NCI-H748 treated with DMSO at 0.1 percent for 48 hours (cell line): ENCODE measurements at places on chromosomes 3 and 15.

DNA sequence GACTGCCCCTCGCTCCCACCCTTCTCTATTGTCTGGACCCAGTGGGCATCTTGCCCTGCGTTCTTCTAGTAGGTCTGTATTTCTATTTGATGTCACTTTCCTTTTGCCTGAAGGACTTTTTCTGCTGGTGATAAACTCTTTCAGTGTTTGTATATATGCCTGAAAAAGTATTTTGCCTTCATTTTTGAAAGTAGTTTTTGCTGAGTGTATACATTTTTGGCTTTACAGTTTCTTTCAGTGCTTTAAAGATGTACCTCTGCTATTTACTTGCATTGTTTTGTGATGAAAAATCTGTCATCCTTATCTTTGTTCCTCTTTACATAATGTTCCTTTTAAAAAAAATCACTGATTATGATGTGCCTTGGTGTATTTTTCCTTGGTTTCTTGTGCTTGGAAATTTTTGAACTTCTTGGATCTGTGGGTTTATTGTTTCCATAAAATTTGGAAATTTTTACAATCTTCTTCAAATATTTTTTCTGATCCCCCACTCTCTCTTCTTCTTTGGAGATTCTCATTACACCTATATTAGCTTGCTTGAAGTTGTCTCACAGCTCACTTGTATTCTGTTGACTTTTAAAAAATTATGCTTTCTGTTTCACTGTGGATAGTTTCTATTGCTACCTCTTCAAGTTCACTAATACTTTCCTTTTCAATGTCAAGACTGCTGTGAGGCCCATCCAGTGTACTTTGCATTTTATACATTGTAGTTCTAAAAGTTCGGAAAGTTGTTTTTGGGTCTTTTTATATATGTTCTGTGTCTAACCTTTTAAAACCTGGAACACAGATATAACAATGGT lies 67.8 kb downstream of the RGMA start:
- no peak for DNase-seq

GRCh38 chr15:65421360-65422215 lies 1.2 kb downstream of the IGDCC4 start:
- DNase-seq, result no peak

DNA sequence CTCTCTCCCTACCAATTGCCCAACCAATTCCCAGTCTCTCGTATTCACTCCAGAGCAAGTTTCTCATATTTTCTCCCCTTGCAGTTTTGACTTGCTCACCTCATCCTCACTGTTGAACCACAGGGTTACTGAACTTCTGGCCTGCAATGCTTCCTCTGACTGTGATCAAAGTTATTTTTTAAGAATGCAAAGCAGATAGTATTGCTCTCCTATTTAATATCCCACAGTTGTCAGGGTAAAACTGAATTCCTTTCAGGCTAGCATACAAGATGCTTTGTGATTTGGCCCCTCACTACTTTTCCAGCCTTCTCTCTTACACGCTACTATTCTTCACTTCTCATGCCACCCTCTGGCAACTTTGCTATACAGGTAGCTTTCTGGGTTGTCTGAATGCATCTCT lies 80.9 kb downstream of the LRRFIP2 start:
- no peak for DNase-seq

DNA sequence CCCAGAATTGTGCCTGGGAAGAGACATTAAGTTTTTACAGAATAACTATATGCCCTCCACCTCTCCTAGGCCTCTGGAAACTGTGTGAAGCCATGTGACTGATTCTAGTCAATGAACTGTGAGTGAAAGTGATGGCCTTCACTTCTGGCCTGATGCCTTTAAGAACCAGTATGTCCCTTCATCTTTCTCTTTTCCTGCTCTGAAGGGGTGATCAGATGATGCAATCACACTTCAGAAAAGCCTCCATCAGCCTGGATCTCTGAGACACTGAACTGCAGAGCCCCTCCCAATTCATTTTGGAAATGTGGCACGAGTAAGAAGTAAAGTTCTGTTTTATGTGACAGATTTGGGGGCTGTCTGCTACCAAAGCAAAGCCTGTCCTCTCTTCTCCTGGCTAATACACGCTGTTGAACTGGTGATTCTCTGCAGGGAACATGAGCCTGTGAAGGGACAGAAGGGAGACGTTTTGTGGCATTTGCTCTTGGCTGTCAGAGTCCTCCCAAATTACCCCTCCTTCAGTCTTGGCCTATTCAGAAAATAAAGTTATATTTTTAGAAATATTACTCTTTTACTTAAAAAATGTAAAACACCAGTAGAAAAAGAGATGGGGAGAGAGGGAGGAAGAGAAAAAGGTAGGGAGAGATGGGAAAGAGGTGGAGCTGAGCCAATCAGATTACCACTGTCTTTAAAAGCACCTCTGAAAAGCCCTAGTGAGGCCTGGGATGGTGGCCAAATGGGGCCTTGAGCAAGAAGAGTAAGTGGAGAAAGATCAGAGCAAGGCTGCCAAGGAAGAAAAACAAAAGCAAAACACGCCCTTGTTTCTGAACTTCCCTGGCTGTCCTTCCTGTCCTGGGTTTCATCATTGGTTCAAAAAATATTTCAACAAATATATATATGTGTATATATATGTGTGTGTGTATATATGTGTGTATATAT lies 40.9 kb upstream of the RYK start:
- DNase-seq, result no peak

- no peak for DNase-seq
These were observed 877.2 kb downstream of the CADM2 start for GRCh38 chr3:85835857-85836440.

- no peak for DNase-seq
These were observed 348.7 kb downstream of the NTRK3 start for GRCh38 chr15:87907676-87908446.

GRCh38 chr3:55698831-55699230 lies 211.7 kb upstream of the WNT5A start:
- DNase-seq, result no peak

DNA sequence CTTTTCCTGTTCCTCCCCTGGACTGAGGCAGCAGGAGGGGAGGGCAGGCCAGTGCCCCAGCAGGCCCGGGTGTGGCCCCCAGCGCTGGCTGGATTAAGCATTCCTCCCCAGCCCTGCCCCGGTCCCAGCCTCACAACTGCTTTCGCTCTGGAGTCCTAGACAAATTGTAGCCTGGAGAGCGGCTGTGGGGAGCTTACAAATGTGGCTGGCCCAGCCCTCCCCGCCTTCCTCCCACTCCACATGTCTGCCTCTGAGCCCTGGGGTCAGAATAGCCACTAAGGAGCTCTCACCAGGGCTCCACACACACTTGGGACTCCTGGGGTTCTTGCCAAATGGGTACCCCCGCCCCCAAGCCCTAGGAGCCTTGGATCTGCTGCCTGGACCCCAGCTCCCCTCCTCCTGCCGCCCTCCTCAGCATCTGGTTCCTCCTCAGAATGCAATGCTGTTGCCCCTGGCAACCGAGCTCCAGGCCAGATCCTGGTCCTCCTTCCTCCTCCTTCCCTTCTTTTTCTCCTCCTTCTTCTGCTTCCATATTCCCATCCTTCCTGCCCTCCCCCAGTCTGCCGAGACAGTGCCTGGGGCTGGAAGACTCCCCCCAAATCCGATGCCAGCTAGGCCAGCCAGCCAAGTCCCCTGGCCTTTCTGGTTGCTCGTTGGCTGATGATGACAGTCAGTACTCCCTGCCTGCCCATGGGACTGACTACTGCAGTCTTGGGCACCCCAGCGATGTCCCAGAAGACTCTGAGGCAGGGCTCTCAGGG lies 91.1 kb downstream of the LINGO1 start:
- no peak for DNase-seq

DNA sequence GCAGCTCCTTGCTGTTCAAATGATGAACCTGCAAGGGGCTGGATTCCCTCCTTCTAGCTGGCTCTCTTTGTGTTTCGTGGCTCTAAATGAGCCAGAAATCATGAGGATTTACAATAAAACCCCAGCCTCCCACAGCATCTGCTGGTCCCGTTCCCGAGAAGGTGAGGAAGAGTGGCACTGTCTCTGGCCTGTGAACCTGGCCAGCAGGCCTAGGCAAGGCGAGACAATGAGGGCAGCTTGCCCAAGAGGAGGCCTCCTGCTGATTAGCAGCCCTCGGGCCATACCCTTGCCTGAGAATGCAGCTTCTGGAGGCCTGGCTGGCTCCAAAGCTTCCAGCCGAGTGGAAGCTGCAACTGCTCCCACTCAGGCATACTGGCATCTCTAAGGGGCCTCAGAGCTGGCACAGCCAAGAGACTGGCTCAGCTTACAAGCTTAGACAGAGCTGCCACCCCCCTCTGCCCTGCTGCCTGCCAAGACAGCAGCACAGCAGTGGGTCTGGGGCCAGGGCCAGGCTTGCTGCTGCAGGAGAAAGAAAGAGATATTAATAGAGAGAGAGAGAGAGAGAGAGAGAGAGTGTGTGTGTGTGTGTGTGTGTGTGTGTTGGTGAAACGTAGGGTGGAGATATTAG lies 76.5 kb downstream of the HMG20A start:
- no peak for DNase-seq

GRCh38 chr15:63833021-63833696 lies 589 bp downstream of the HERC1 start:
- no peak for DNase-seq

DNA sequence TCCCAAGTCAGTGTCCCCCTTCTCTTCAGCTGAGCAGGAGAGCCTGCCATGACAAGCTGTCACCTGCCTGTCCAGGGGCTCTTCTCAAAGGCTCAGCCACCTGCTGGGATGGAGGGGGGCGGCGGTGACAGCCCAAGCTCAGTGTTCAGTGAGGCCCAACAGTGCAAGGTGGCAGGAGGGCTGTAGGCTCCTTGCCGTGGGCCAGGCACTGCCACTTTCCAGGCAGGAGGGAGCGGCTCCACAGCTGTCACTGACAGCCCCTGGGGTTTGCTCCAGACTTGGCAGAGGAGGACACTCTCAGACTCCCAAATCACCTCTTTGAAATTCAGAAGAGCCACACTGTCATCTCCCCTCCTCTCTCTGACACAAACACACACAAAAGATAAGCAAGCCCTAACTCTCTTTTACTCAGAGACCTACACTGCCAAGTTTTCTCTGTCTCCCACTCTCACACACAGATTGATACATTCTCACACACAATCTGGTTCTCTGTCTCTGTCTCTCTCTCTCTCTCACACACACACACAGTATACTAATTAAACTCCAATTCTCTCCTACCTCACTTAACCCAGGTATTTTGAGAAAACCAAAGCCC lies 443.3 kb downstream of the EPHB1 start:
- DNase-seq, result no peak

GRCh38 chr15:41985236-41986160 lies 13.1 kb upstream of the EHD4 start:
- no peak for DNase-seq
